Mesenteric fat pad (tissue), 1 donor: ENCODE measurements at places on chromosomes 5 and 9. TPM values are rescaled to one million over a fixed set of nuclear protein-coding genes. Genes with fewer than 3 reads are reported as not detected.

DRD1 gene
- 1.1 TPM for total RNA-seq

FBN2 gene
- 1.4 TPM for total RNA-seq

MYOZ3 gene
- 0.42 TPM for total RNA-seq

C5orf58 gene
- not detected for total RNA-seq

PCDHGA4 gene
- 4.7 TPM for total RNA-seq

UGCG gene
- 70.0 TPM for total RNA-seq

PCDHA4 gene
- total RNA-seq: 0.32 TPM

HMCN2 gene
- 3.1 TPM for total RNA-seq

DNA sequence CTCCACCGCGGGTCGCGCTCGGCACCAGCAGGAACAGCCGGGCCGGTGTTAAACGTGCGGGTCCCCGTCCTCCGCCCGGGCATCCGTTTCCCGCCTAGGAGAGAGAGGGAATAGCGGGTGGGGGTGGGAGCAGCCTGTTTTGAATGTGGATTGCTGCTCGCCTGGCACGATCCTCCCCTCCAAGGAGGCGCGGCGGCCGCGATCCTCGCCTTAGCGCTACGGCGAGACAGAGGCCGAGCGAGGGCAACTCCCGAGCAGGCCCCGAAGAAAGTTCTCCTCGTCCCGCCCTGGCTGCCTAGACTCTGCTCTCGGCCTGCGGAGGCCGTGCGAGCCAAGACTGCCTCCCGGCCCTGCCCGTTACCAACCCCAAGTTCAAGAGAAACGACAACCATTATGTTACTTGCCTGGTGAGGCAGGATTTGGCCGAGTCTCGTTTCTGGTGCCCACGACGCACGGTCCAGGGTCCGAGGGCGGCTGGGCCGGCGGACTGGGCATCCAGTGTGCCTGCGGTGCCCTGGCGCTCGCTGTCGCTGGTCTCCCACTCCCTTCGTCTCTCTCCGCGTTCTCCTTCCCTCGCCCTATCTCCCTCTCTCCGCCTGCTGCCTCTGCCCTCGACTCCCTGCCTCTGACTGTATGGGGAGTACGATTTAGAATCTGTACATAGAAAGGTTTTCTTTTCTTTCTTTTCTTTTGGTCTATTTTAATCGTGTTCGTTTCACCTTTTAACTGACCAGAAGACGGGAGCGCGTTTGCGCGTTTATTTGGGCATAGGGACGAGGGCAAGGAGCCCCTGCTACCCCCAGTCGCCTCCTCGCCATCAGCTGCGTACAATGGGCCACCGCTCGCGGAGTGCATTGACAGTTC is 724 bp downstream of the NR2F1-AS1 start:
- DNase-seq: no peak

DNA sequence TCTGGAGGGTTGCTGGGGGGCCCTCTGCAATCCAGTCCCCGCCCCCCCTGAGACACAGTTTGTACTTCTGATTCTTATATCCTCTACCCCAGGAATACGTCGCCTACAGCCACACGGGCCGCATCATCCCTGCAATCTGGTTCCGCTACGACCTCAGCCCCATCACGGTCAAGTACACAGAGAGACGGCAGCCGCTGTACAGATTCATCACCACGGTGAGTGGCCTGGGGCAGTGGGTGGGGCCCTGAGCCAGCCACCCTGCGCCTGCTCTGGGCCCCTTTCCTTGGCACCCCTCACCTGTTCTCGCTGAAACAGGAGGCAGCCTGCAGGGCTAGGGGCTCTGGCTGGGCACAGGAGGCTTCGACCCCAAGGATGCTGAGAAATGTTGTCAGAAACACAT is 24.1 kb upstream of the RPL26L1 start:
- DNase-seq: no peak

DNA sequence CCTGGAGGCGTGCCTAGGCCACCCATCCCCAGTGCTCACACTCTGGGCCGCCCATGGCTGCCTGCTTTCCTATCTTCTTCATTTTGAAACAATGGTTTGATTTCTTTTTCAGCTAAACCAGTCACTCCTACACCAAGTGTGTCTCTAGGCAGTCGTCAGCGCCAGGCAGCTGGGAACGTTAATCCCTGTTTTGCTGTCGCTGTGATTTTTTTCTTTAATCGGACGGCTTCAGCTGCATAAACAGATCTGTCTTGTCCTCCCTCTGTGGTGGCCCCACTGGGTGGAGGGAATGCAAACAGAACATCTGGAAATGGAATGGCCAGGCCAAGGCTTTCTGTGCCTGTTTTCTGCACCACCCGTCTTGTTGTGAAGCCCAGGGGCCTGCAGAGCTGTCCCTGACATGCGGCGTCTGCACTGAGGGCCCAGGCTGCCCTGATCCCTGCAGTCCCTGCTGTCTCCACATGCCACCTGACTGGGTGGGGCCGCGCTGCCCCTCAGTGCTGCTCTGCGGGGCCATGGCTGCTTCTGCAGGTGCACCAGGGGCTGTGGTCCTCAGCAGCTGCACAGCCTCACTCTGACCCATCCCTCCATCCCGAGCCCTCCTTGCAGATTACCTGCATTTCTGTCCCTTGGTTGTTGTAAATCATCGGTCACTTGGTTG is 51.5 kb downstream of the WNK2 start:
- DNase-seq: no peak

GRCh38 chr9:98254228-98255060 is 1.0 kb downstream of the TBC1D2 start:
- DNase-seq: no peak

DNA sequence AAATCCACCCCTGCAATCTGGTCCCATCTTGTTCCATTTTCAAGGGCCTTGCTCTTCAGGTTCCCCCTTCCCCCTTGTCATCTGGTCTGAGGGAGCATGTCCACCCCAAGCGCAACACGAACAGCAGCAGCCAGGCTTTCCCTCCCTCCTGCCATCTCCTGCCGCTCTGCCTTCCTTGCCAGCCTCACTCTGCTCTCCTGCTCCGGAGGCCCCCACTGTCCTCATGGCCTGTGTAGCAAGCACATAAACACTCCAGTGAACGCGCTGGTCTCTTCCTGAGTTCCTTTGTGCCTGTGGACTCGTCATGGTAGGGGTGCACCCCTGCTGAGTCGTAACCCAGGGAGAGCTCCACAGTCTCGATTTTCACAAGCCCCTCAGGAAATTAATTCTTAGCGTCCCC is 29.9 kb downstream of the TENT4A start:
- peak; percentile 79 for DNase-seq

DNA sequence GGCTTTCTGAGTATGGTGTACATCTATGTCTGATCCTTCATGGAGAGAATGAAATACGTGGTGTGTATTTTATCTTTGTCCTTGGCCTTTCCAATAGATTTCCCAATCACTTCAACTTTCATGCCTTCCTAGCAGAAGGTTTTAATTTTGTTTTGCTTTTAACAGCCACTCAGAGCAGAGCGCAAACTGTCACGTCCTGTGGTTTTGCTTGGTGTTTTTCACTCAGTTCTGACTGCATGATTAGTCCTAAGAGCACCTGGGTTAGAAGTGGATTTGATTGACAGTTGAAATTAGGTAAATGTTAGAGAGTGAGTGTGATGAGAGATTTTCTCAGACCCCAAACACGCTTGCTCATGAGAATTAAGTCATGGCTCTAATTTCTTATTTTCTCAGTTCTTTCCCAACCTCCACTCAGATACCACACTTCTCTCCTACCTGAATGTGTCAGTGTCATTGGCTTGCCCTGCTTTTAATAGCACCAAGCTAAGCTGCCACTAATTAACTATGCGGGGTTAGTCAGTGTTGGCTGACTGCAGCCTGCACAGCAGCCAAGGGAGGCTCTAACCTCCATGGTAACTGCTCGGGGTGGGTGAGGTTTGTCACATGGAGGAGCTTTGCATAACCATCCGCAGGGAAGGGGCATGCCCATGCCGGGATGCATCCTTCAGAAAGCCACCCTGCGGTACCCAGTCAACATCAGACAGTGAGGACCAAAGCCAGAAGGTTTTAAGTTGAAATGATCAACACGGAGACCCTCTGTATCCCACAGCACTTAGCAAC is 173.4 kb downstream of the NR3C1 start:
- no peak for DNase-seq

- DNase-seq: no peak
Observed at GRCh38 chr5:6943197-6944112, 230.2 kb downstream of the TENT4A start.

- no peak for DNase-seq
Observed at GRCh38 chr5:78659714-78660113, 11.1 kb upstream of the LHFPL2 start.

- peak; percentile 81 for DNase-seq
Observed at GRCh38 chr9:93321220-93321610, 130.3 kb upstream of the FAM120A start.

- no peak for DNase-seq
Observed at GRCh38 chr5:4212071-4212739, 616.6 kb downstream of the IRX1 start.

DNA sequence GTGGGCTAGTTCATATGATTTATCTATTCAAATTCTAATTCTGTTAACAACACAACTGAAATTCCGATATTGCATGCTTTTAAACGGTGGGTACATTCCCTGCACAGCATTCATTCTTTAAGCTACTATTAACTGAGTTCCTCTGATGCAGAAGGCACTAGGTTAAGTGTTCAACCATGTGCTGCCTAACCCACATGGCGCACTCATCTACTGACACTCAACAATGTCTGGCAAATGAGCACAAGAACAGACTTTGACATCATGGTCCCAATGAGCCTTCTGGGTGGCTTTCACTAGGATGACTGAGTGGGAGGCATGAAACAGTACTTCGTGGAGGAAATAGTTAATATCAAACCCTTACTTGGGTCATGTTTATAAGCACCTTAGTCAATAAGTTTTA is 10.2 kb downstream of the NREP start:
- no peak for DNase-seq

- DNase-seq: peak; percentile 2
Observed at GRCh38 chr5:139592289-139592688, 31.1 kb downstream of the UBE2D2 start.

DNA sequence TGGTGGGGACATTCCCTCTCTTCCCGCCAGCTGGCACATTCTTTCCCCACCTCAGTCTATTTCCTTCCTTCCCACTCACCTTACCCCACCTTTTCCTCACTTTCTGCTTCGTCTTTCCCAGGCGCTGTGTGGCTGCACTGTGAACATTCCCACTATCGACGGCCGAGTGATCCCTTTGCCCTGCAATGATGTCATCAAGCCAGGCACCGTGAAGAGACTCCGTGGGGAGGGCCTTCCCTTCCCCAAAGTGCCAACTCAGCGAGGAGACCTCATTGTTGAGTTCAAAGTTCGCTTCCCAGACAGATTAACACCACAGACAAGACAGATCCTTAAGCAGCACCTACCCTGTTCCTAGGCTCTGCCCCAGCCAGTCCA is 7.3 kb downstream of the DNAJB5 start:
- DNase-seq: peak; percentile 39

DNA sequence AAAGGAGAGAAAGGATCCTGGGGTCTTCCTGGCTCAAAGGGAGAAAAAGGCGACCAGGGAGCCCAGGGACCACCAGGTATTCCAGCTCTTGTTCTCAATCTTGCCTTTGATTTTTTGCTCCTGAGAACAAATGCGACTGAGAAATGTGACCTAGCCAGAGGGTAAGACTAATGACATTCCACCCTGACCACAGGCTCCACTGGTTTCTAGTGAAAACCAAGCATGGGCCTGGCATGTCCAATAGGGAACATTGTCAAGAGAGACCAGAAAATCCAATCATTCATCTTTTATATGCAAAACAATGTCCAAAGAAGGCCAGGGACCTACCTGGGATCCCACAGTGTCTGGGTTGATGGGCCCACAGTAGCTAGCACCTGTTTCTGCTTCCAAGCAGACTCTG is 50.3 kb upstream of the TGFBR1 start:
- no peak for DNase-seq
